ENCODE measurements at places on chromosomes 11 and 22.

DNA sequence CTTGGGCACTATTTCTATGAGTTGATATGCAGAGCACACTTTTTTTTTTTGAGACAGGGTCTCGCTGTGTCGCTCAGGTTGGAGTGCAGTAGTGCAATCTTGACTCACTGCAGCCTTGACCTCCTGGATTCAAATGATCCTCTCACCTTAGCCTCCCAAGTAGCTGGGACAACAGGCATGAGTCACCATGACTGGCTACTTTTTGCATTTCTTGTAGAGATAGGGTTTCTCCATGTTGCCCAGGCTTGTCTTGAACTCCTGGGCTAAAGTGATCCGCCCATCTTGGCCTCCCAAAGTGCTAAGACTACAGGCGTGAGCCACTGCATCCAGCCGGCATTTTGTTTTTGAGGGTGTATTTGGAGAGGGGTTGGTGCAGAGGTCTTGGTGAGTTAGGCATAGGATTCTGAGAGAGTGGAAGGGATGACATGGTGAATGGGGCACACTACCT, 29.9 kb upstream of the MTCH2 start:
- DNase-seq = no peak

DNA sequence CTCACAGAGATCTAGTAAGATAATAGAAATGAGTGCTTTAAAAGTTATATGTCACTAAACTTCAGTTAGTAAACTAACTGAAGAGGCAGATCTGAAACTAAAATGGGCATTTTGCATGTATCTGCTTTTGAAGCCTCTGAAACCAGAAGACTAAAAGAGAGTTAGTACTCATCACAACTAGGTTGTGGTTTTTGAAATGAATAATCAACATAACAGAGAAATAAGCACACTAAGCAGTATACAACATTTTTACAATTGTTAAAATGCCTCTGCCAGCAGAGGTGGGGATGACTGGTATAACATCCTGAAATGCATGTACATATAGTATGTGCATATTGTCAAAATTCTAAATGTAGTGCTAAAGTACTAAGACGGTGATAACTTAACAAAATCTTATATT, 564.5 kb downstream of the DLG2 start:
- DNase-seq = no peak

GRCh38 chr11:75850787-75851186, 35.8 kb downstream of the UVRAG start:
- DNase-seq = no peak

GRCh38 chr22:49204599-49205482, 622.8 kb downstream of the BRD1 start:
- no peak for DNase-seq
